Progenitor cell of endocrine pancreas (in vitro differentiated cells): ENCODE measurements at places on chromosomes 12 and 14. TPM values are rescaled to one million over a fixed set of nuclear protein-coding genes. Genes with fewer than 3 reads are reported as not detected.

- H3K4me1 ChIP-seq = no peaks in the 10 kb centered on the region
- no peaks in the 10 kb centered on the region for H3K27me3 ChIP-seq
- DNase-seq = no peak
- H3K27ac ChIP-seq = no peak overlapping the region
- H3K4me3 ChIP-seq = no peak overlapping the region
Measured at GRCh38 chr12:72717036-72717435, 444.9 kb downstream of the TRHDE start.

DNA sequence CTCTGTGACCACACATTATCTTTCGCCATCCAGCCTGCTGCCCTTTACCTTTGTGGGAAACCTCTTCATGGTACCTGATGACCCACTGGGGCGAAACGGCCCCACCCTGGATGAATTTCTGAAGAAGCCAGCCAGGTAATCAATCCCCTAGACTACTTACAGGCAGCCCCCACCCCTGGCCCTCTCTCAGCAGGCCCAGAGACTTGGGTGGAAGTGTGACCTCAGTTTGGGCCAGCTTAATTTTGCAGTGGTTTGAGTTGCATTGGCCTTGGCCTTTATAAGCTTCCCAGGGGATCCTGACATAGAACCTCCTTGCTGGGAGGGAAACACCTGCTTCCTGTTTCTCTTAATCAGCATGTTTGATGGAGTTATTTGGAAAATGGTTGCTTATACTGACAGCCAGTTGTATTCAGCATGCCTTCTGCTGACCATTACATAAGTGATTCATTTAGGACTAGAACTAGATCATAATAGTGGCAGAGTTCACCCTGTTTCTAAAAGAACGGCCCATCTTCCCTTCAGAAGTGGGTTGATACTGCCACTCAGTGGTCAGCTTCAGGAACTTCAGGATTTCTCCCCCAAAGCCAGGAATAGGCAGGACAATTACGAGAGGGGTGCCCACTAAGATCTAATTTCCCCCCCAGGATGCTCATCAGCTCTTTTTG, 6.1 kb downstream of the SDR39U1 start:
- peaks cover 20% of the 10 kb centered on the region for H3K4me1 ChIP-seq
- no peak for DNase-seq

- no peak for DNase-seq
- no peak overlapping the region for H3K27ac ChIP-seq
- peaks cover 28% of the 10 kb centered on the region for H3K27me3 ChIP-seq
- no peaks in the 10 kb centered on the region for H3K4me1 ChIP-seq
Measured at GRCh38 chr14:94008234-94008633, 11.1 kb downstream of the CCDC197 start.

DNA sequence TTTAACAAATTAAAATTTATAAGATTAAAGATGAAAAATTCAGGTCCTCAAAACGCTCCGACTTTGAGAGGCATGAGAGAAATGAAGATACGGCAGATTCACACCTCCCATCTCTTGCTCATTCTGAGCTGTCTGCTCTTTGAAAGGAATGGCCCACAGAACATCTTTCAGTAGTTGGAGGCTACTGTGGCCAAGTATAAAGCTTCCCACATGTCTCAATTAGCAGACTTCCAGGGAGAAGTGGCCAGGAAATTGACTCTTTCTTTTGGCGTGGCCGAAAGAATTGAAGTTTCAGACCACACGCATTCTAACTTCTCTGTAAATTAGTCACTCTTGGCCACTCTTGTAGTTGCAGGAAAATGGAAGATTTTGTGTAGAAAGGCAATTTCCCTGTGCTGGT, 129.2 kb downstream of the DIP2B start:
- no peaks in the 10 kb centered on the region for H3K27me3 ChIP-seq
- no peak for DNase-seq
- H3K4me3 ChIP-seq = no peak overlapping the region
- peaks cover 9% of the 10 kb centered on the region for H3K4me1 ChIP-seq
- H3K36me3 ChIP-seq = peaks cover 10% of the 10 kb centered on the region

GRCh38 chr14:100256339-100256895, 17.5 kb downstream of the YY1 start:
- H3K36me3 ChIP-seq = peaks cover 3% of the 10 kb centered on the region
- no peak overlapping the region for H3K4me3 ChIP-seq
- H3K4me1 ChIP-seq = peaks cover 8% of the 10 kb centered on the region

- H3K36me3 ChIP-seq = no peaks in the 10 kb centered on the region
- H3K4me3 ChIP-seq = no peak overlapping the region
- no peak overlapping the region for H3K27ac ChIP-seq
- H3K27me3 ChIP-seq = no peaks in the 10 kb centered on the region
Measured at GRCh38 chr12:44972746-44973421, 78.0 kb downstream of the DBX2 start.

- H3K4me1 ChIP-seq = peaks cover 15% of the 10 kb centered on the region
- no peak overlapping the region for H3K27ac ChIP-seq
- DNase-seq = no peak
- H3K4me3 ChIP-seq = no peak overlapping the region
- H3K27me3 ChIP-seq = no peaks in the 10 kb centered on the region
Measured at GRCh38 chr14:39435241-39435640, 3.0 kb upstream of the FBXO33 start.

DNA sequence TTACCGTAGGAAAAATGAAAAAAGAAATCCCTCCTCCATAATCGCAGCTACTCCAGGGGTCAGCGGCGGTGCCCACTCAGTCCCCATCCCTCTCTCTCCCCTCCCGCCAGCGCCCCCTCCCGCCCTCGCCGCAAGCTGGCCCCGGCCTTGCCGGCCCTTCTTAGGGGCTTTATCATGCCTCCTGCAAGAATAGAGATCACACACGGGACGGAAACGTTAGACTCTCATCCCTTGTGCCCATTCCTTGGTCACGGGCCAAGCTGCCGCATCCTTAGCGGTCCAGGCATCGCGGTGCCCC, 692 bp upstream of the COX14 start:
- H3K4me1 ChIP-seq = peaks cover 16% of the 10 kb centered on the region
- peaks cover 2% of the 10 kb centered on the region for H3K36me3 ChIP-seq
- no peaks in the 10 kb centered on the region for H3K27me3 ChIP-seq

DNA sequence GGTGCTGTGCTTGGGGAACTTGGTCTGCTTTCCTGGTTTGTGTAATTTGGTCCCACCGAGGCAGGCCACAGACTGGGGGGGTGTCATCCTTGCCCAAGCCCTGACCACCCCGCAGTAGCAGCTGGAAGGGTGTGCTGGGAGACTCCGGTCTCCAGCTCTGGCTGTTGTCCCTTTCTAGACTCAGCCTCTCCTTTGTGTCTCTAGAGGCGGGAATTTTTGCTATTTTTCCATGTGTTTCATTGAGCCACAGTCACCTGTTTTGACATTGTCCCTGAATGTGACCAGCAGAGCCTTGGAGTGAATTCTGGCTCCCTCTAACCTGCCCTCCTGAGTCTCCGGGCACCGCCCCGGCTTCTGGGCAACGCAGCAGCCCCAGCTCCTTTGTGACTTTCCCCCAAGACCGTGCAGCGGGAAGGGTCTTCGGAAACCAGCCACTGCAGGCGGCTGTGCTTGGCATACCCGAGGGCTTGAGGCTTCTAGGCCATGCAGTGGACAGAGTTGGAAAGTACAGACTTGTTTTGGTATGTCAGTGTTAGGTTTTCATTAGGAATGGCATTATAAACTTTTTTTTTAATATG, 98.6 kb downstream of the TNFAIP2 start:
- H3K36me3 ChIP-seq = no peaks in the 10 kb centered on the region
- no peak for DNase-seq
- H3K27me3 ChIP-seq = peaks cover 68% of the 10 kb centered on the region
- H3K4me1 ChIP-seq = peaks cover 2% of the 10 kb centered on the region
- H3K4me3 ChIP-seq = no peak overlapping the region

DNA sequence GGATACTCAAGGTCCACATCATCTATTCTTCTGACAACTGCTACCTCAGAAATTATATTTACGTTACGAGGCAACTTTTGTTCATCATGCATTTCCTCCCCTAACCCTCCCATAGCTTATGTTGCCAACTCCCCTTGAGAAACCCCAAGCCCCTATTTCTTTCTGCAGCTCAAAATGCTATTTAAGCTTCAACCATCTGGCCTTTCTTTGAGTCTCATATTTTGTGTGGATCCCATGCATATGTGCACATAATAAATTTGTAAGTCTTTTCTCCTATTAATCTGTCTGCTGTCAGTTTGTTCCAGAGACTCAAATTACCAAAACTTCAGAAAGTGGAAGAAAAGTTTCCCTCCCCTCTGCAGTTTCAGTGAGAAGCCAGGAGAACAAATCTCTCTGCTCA, 444.1 kb downstream of the TRHDE start:
- H3K27ac ChIP-seq = no peak overlapping the region
- H3K27me3 ChIP-seq = no peaks in the 10 kb centered on the region
- no peaks in the 10 kb centered on the region for H3K4me1 ChIP-seq
- H3K4me3 ChIP-seq = no peak overlapping the region
- H3K36me3 ChIP-seq = no peaks in the 10 kb centered on the region

DNA sequence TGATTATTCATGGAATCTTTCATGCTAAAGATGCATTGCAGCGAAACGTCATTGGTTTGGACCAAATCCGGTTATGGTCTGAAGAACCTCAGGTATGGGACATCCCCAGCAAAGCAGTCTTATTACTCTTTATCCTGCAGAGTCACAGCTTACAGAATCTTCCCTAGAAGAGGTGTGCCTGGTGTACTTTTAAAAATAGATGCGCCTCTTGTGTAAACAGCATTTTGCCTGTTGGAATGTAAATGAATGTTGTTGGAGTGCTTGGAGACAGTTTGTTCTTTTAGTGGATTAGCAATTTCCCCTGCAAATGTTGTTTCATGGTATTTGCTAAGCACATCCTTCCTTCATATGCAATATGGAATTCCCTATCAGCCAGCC, 242.5 kb downstream of the ZFP36L1 start:
- H3K27me3 ChIP-seq = no peaks in the 10 kb centered on the region
- no peak for DNase-seq
- no peak overlapping the region for H3K4me3 ChIP-seq
- H3K4me1 ChIP-seq = peaks cover 28% of the 10 kb centered on the region

PLBD1 gene
- 26.1 and 28.3 TPM in 2 replicates for total RNA-seq

IAPP gene
- 0.24 TPM in 1 of 2 replicates, not detected in the other for total RNA-seq

KLHL33 gene
- total RNA-seq = 0.04 and 0.05 TPM in 2 replicates

CLBA1 gene
- total RNA-seq = 20.1 and 20.8 TPM in 2 replicates

EML1 gene
- total RNA-seq = 34.9 and 42.6 TPM in 2 replicates

OR10A7 gene
- not detected in 2 replicates for total RNA-seq

ADAM20 gene
- 1.0 and 1.3 TPM in 2 replicates for total RNA-seq

GLI1 gene
- total RNA-seq = 0.89 and 0.91 TPM in 2 replicates

FAM90A1 gene
- total RNA-seq = 0.22 TPM in 1 of 2 replicates, not detected in the other

CAPZA3 gene
- total RNA-seq = 0.29 and 0.36 TPM in 2 replicates
